ENCODE measurements at places on chromosomes 12 and 14.
A peak's percentile ranks its signal among the peaks of the same experiment; 100 is the strongest.

DNA sequence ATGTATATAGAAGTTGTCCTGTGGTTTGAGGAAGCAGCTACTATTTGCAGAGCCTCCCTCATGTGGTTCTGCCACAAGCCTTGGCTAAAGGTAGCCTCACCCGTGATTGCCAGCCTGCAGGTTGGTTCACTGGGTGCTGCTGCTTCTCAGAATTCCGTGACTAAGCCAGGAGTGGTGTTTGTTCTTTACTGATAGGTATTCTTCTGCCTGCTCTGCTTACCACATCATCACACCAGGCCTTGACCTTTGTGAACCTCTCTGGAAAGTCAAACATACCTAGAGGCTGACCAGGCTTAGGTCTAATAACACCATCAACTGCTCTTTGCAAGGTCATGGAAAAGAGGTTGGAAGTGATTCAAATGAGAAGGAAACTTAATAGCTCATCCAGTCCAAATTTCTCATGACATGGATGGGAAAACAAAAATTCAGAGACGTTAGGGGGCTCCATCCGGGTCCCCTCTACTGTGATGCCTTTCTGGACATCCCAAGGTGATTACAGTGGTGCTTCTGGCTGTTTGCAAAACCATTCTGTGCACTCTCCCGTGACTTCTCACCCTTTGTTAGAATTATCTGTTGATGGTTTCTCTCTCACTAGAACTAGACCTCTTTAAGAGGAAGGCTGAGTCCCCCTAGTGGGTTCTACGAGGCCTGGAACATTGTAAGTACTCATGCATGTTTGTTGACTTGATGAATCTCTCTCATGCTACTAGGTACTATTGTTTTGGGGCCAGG is 8.5 kb upstream of the SOCS2 start:
- peak; percentile 49 for DNase-seq

- DNase-seq: no peak
Measured at GRCh38 chr12:84924981-84925380, 12.4 kb upstream of the SLC6A15 start.

DNA sequence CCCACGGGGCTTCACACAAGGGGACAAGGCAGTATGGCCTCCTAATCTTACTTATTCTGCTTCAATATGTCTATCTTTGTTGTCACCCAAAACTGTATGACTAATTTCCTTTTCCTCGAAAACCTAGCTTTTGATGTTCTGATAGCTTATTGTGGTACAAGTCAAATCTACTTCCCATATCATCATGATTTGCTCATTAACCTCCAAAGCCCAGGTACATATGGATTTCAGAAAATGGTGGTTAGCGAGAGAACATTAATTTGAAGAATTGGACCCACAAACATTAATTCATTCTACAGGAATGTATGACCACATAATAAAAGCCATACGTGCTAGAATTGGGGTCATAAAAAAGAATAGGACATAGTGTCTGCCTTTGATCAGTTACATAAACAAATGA is 412.5 kb downstream of the CCDC91 start:
- DNase-seq: no peak

- no peak for DNase-seq
Measured at GRCh38 chr14:75372260-75372659, 55.6 kb upstream of the JDP2 start.

DNA sequence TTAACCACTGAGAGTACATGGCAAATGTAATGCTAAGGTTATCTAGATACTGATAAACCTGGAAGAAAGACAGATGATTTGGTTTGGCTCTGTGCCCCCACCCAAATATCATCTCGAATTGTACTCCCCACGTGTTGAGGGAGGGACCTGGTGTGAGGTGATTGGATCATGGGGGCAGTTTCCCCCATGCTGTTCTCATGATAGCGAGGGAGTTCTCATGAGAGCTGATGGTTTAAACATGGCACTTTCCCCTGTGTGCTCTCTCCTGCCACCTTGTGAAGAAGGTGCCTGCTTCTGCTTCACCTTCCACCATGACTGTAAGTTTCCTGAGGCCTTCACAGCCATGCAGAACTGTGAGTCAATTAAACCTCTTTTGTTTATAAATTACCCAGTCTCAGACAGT is 14.2 kb downstream of the NOXRED1 start:
- no peak for DNase-seq

GRCh38 chr12:23098110-23098509 is 473.1 kb downstream of the ETNK1 start:
- DNase-seq: no peak

- DNase-seq: no peak
Measured at GRCh38 chr12:71014180-71014785, 93.7 kb upstream of the PTPRR start.

GRCh38 chr12:14868916-14869506 is 16.6 kb downstream of the MGP start:
- no peak for DNase-seq

- DNase-seq: no peak
Measured at GRCh38 chr14:55142466-55142865, 13.4 kb downstream of the LGALS3 start.

- no peak for DNase-seq
Measured at GRCh38 chr12:18139989-18140596, 50.1 kb upstream of the RERGL start.

GRCh38 chr12:23350808-23351207 is 598.7 kb downstream of the SOX5 start:
- no peak for DNase-seq

DNA sequence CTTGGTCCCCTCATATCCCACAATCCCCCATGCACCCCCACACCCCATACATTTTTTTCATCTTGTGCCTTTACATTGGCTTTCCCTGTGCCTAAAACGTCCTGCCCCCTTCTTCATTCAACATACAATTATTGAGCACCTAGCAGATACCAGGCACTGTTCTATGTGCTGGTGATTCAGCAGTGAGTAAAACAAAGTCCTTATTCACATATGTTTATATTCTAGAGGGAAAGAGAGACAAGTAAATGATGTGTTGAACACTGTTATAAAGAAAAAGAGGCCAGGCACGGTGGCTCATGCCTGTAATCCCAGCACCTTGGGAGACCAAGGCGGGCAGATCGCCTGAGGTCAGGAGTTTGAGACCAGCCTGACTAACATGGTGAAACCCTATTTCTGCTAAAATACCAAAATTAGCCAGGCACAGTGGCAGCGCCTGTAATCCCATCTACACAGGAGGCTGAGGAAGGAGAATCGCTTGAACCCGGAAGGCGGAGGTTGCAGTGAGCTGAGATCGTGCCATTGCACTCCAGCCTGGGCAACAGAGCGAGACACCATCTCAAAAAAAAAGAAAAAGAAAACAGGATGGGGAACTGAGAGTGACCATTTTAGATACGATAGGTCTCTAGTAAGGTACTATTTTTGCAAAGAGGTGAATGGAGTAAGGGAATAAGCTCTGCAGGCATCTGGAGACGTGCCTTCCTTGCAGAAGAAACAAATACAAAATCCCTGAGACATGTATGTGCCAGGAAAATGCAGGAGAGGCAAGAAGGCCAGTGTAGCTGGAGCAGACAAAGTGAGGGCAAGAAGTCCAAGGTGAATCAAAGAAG is 12.2 kb downstream of the SLC7A7 start:
- DNase-seq: no peak

DNA sequence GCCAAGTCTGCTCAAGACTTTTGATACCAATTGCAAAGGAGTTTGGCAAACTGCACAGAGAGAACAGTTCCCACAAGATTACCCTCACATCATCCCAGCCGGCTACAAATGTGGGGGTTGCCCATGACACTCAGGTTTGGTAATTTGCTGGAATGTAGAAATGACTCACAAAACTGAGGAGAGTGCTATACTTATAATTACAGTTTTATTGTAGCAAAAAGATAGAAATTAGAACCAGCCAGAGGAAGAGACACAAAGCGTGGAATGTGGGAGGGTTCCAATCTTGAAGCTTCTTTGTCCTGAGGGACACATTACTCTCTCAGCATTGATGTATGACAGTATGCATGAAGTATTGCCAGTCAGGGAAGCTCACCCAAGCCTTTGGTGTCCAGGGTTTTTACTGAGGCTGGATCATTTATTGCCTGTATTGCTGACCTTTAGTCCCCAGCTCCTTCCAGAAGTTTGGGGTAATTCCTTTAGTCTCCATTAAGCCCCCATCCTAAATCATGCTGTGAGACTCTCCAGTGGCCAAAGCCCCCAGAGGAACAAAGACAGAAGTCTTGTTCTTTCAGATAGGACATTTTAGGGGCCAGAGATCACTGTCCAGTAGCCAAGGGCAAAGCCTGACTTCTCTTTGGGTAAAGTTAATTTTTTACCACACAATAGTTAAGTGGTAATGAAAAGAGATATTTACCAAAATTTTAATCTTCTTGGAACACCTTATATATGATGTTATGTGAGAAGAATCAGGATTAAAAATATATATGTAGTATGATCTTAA is 9.9 kb downstream of the TBK1 start:
- no peak for DNase-seq

- peak; percentile 64 for DNase-seq
Measured at GRCh38 chr12:48999371-49000131, at the start of gene DDN. Gene DDN, minus strand, starts transcription at chr12:48999375. Its CDS starts 88 bp downstream, at chr12:48999287.

DNA sequence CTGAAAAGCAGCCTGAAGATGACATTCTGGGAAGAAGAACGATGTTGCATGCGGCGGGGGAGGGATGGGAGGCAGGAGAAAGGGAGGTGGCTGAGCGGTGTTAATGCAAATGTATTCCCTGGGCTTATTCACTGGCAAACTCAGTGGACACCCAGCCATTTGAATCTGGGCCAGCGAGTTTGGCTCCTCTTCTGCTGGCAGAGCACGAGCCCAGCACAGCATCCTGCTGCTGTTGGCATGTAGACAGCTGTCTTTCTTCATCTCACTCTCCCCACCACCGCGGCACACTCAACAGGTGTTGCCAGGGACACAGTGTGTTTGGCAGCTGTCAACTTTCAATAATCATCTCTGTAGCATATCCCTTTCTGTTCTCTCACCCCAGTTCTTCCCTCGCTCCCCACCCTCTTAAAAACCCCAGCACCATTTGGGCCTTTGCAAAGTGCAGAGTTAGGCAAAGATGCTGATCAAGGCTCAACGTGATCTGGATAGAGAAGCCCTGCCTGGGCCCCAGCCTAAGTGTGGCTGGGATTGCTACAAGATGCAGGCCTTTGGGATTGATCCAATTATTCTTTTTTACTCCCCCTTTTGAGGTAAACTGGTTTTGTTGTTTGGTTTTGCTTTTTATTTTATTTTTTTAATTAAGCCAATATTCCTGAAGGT is 131.9 kb downstream of the EXOC5 start:
- DNase-seq: no peak

- DNase-seq: no peak
Measured at GRCh38 chr12:123940627-123940966, 32.0 kb downstream of the CCDC92 start.
